ENCODE measurements at places on chromosomes 2 and 18.

GRCh38 chr18:11004951-11005350 is 144.4 kb downstream of the PIEZO2 start:
- DNase-seq: no peak

- DNase-seq: no peak
Observed at GRCh38 chr18:61544178-61544577, 210.9 kb downstream of the CDH20 start.

GRCh38 chr2:25115902-25116301 is 52.5 kb downstream of the POMC start:
- DNase-seq: no peak

DNA sequence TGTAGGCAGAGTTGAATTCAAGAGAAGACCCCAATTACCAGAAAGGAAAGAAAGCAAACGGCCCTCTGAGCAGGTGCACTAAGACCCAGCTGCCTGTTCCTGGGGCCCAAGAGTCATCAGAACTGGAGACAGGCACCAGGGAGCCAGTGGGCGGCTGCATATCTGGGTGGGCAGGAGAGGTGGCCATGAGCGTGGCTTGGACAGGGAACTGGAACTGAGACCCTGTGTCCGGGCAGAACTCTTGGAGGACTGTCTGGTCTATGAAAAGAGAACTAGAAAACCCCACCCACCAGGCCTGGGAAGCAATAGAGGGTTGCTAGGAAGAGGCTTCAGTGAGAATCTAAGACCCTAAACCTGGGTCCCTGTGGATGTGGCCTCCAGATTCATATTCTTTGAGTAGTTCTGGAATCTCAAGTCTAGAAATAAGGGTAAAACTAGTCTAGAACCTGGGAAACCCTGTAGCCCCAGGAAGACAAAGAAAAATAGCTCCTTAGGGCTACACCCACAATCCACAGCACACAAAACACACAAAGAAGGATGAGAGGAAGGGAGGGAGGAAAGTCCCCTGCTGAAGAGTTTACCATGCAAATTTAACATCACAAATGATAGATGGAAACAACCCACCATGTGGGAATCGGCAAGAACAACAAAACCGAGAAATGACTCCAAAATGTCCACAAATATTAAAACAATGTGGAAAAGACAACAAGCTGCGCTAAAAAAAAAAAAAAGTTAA is 147.0 kb downstream of the HDAC4 start:
- no peak for DNase-seq

DNA sequence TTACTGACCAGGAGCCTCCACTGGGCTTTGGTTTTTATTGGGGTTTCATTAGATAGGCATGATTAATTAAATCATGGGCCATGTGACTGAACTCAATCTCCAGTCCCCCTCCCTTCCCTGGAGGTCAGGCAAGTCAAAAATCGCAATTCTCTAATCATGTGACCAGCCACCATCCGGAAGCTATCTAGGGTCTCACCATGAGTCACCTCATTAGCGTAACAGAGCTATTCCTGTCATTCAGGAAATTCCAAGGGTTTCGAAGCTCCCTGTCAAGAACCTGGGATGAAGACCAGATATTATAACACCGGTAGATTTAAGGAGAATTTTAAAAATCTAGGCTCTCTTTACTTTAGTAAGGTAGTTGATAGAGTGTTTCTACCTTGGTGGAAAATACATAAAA is 180.3 kb upstream of the TCF4 start:
- no peak for DNase-seq

GRCh38 chr2:58569475-58570185 is 328.5 kb upstream of the FANCL start:
- DNase-seq: no peak

GRCh38 chr2:132929786-132930185 is 259.8 kb upstream of the LYPD1 start:
- no peak for DNase-seq

DNA sequence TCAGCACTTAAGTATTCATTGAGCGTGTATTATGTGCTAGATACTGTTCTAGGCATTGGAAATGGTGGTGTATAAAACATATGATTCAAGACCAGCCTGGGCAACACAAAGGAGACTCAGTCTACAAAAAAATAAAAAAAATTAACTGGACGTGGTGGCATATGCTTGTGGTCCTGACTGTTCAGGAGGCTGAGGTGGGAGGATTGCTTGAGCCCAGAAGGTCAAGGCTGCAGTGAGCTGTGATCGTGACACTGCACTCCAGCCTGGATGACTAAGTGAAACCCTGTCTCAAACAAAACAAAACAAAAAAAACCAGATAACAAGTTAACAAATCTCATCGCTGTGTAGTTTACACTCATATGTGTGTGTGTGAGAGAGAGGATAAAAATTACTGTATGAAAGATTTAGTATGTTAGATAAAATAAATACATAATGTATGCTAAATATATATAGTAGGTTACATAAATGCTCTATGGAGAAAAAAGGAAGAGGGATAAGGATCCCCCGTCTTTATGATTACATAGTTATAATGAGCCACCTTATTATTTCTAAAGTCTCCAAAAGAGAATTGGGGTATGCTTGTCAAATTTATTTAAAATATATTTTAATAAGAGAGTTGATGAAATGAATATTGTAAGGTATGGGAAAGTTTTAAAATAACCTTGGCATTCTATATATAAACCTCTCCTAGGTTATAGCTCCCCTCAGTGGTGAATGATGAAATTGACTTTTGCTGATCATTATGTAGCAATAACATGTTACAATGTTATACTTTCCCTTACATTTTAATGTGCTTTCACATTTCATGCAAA is 69.2 kb downstream of the EHBP1 start:
- no peak for DNase-seq

DNA sequence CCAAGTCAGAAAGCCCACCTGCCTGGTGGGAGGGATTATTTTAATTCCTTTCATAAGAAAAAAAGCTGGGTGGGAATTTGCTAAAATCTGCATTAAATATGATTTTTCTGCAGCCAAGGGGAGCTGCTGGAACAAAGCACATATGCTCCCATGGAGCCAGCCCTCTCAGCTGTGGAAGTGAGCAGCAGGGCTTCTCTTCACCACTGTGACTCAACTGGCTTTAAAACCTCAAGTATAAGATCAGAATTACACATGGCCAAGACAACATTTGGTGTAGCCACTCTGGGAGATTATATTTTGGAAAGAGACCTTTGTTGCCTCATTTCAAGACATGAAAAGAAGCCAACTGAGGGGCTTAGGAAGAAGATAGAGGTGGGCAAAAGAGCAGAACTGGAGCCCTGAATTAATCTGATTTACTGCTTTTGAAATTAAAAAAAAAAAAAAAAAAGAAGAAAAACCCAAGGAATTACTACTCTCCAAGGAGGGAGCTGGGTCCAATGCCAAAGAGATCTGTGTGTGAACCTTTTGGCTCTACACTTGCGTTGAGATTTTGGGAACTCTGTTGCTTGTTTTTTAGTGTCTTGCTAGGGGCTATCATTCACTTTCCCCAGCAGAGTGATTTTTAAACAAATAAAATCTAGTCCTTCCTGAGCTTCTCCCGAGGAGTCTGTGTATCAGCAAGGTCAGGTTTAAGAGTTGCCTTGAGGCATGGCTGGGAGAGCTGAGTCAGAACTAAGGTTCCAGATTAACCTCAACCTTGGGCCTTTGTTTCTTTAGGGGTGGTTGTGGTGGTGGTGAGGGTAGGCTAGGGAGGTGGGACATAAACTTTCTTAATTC is 6.0 kb downstream of the LHCGR start:
- no peak for DNase-seq

- DNase-seq: no peak
Observed at GRCh38 chr2:174085781-174086180, 120.6 kb upstream of the SP3 start.

DNA sequence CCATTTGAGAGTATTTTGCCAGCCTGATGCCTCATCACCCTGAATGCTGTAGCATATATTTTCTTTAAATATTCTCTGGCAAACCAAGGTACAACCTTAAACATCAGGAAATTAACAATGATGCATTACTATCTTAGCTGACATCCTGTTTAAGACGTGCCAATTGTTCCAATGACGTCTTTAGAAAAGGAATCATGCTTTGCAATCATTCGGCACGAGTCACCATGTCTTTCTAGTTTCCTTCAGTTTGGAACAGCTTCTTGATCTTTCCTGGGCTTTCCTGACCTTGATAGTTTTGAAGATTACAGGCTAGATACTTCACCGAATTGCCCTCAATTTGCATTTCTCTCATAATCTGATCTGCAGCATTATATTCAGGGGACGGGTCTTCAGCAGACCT is 88.2 kb upstream of the GLI2 start:
- no peak for DNase-seq

DNA sequence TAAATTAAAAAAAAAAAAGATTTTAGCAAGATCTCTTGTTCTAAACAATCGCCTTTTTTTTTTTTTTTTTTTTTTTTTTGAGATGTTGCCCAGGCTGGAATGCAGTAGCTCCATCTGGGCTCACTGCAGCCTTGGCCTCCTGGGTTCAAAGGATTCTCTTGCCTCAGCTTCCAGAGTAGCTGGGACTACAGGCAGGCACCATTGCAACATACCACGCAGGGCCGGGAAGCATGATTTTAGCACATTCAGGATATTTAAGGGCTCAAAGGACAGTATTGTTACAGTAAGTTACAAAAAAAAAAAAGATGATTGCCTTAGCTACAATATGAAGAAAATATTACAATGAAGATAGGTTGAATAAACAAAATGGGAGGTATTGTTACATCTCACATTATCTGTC is 29.5 kb upstream of the SAP130 start:
- DNase-seq: no peak

DNA sequence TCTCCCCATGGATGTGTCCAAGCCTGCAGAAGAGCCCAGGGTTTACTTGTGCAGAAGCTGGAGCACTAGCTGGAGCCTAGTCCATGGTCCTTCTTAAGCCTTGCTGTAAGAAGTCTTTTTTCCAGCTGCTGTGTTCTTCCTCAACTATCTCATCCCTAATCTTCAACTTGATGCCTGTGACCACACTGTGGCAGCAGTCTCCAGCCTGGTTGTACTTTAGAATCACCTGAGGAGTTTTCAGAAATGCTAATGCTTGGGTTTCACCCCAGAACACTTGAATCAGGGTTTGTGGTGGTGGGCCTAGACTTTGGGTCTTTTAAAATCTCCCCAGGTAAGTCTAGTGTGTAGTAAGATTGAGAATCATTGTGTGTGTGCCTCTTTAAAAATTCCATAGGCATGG is 173.6 kb downstream of the ADCYAP1 start:
- no peak for DNase-seq

GRCh38 chr2:225072444-225072843 is 30.2 kb upstream of the DOCK10 start:
- no peak for DNase-seq

DNA sequence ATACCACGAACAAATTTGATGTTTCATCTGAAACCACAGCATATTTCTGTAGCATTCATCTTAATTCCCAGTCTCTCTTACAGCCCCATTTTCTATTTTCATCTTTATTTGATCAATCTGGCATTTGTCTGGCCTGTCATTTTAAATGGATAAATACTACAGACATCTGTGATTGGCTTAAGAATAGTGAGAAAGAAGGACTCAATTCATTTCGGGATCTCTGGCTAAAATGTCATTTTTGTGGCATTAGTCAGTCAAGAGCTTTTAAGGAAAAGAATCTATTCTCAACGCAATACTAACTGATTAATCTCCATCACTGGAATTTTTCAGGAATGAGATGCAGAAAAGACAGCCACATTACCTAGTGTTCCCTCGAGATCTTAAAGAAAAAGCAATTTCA is 585.9 kb downstream of the IRS1 start:
- no peak for DNase-seq

GRCh38 chr18:5425721-5426120 is 118.1 kb downstream of the EPB41L3 start:
- no peak for DNase-seq

DNA sequence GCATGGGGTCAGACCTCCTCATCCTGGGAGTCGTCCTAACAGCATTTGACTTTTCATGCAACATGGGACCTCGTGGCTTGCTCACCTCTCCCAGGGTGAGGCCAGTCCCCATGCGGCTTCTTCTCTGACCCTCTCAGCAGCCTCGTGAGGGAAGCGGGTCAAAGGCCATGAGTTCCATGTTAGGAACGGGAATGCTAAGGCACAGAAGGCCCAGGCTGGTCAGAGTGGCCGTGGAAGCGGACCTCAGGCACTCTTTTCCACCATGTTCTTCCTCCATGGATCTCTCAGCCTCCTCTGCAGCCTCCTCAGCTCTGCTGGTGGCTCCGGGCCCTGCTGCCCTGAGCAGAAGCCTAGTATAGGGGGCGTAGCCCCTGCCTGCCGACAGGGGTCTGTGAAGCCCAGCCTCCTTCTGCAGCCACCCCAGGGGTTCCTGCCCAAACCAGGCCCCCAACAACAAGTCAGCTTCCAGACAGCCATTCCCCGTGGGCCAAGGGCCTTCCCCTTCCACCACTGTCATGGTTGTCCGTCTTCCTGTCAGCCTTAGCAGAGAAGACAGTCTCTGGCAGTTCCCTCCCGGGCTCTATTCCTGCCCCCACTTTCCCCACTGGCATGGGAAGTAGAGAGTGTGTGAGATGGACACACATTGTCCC is 60.0 kb upstream of the OTOF start:
- DNase-seq: no peak

GRCh38 chr18:68409576-68409975 is 305.3 kb downstream of the TMX3 start:
- DNase-seq: no peak

GRCh38 chr2:12176623-12177454 is 430.4 kb downstream of the LPIN1 start:
- no peak for DNase-seq

GRCh38 chr2:42969231-42970150 is 177.1 kb upstream of the HAAO start:
- DNase-seq: no peak

GRCh38 chr18:50630895-50631294 is 71.0 kb downstream of the MAPK4 start:
- DNase-seq: no peak

DNA sequence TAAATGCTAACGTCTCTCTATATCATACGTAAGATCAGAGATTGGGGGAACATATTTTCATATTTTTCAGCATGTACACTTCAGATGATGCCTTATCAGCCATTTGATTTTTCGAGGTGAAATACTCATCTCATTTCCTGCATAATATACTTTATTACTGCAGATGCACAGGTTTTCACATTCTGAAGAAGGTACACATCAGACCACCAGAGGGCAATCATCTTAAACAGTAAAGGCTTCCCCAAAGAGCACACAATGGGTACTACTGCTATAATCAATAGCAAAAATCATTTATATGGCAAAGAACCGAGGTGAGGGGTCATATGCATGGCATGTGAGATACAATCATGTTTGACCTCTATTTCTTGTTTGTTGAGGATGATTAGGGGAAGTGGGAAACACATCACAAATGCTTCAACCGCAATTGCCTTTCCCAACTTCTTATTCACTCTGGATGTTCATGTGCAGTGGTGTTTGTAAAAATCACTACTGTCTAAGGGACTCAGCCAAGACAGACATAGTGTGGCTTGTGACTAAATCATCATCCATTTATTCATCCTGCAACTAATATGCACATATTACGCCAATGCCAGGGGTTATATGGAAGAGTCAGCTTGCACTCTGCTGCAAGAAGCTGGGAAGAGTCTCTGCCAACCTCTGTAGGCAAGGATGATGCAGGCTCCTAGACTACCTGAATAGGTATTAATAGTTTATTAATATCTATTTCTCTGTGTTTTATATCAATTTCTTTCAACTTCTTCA is 118.7 kb downstream of the EPB41L3 start:
- no peak for DNase-seq

Data from stimulated activated CD4-positive, alpha-beta T cell treated with anti-CD3 and anti-CD28 coated beads, Interleukin-15, amount 100 ng/mL, for 1 hour (primary cell).